Stimulated activated CD8-positive, alpha-beta memory T cell treated with anti-CD3 and anti-CD28 coated beads, Interleukin-15, amount 100 ng/mL, for 1 hour (primary cell): ENCODE measurements at places on chromosomes 11 and 22.

DNA sequence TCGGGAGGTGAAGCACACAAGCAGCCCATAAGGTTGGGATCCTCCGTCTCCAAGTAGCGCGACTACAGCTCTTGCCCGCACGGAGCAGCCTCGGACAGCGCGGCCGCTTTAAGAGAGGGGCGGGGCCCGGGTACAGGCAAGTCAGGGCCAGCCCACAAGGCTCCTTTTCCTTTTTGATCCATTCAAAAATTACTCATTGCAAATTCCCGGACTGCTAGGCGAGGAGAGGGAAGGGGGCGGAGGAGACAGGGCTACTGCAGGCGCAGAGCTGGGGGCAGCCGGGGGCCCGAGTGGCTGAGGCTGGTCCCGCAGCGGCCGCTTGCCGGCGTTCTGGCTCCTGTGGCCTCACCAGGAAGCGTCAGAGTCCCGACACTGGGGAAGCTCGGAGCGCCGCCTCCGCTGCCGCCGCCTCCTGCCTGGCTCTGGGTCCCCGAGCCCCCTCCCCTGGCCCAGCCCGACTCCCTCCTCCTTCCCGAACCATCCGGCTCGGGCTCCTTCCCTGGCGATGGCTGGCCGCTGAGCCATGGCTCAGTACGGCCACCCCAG, at the start of gene UBASH3B:
UBASH3B (plus strand) TSS at position 196 of the 546 bp plus-strand sequence; CDS start at position 524, 328 bp downstream.
- peak; percentile 27 for DNase-seq

GRCh38 chr11:37333345-37333744, 735.3 kb upstream of the RAG2 start:
- DNase-seq = no peak

GRCh38 chr11:70410276-70411205, 12.2 kb downstream of the CTTN start:
- DNase-seq = no peak

GRCh38 chr22:49953027-49953679, 7.4 kb upstream of the PIM3 start:
- no peak for DNase-seq

- no peak for DNase-seq
These were observed 3.1 kb downstream of the OR8B8 start for GRCh38 chr11:124442442-124442841.

DNA sequence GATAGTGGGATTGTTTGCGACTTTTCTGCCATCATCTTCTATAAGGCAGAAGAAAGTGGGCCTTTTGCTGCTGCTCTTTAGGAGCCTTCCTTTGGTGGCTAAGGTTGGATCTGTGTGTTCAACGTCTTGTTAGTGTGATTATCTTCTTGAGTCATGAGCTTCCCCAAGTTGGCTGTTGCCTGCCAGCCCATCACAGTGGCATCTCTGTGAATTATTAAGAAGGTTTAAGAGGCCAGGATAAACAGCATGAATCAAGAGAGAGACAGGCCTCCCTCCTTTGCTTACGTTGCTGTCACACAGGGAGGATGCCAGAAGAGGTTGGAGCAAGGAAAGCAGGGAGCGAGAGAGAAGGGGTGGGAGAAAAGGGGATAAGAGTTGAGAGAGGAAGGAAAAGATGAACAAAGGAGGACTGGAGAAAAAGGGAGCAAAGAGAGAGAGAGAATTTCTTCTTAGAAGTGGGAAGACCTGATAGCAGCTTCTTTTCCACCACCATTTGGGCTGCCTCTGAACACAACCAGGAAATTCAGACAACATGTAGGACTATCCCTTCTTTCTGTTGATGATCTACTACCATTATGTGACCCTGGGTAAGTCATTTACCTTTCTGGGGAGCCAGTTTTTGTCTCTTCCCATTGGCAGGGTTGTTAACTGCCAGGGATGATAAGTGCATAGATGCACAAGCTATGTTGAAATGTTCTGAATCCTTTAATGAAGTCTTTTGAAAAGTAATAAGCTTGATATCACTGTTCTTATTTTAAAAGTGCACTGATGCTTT, 126.5 kb downstream of the NAV2 start:
- no peak for DNase-seq

DNA sequence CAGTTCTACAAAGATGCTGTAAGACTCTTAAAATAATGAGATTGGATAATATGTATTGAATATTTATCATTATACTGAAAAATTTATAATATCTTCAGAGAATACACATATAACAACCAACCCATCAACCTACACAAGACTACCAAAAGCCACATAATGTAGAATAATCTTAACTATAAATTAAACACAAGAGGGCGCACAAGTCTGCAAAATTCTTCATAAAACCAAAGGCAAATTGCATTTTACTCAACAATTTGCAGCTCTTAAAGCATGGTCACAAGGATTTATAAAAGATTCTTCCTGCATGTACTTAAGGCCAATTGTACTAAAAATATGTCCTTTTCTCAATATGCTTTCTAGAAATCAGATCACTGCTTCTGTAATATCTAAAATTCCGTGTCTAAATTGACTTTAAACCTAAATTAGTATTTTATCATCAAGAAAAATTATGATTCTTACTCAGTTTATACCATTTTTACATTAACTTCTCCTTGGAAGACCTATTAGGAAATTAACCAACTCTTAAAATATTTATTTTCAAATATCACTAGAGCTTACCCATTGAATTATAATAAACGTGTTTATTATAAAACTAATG, 79.0 kb downstream of the TTC28 start:
- DNase-seq = no peak

DNA sequence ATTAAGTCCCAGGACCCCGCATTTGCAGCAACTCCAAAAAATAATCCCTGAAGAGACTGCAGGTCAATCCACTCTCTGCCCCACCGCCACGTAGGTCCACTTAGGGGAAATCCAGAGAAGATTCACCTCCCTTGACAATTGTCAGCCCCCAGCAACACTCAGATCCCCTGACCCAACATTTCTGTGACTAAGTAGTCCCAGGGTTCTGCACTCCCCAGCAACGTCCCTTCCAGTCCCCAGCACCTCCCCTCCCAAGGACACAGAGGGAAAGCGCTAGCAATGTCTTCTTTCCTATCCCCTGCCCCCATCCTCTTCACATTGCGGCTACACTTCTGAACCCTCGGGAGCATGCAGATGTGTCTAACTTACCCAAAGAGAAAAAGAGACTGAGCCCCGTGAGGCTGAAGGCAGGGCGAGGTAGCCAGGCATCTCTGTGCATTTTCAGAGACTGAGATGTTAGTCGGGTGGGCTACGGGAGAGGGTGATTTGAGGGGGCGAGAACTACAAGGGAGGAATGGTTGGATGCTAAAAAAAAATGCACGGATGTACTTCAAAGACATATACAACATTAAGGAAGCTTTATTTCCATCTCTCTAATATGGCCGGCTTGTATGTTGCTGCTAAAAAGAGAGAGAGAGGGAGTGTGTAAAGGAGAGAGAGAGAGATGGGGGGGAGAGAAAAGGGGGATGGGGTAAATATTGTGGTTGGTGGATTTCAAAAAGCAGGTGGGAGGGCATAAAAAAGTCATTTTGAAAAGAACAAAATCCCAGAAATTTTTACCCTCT, at the start of gene SCN2B:
SCN2B (minus strand) TSS at position 647 of the 785 bp plus-strand sequence; CDS start at position 439, 208 bp downstream.
- DNase-seq = no peak

DNA sequence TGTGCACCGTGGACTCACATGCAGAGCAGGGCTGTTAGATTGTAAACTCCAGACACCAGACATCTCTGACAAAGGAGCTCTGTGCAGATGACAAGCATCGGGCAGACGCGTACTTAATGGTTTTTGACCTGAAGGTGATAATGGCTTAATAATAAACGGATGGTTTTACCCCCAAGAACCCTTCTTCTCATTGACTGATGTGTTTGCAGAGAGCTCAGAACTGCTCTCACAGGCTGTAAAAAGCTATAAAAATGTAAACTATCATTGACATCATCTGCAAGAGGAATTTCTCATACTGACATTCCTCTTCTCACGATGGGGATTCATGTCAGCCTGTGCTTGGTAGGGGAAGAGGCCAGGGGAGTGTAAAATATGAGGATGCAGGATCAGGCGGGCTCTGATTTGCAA, 8.6 kb upstream of the ARHGAP8 start:
- DNase-seq = no peak

DNA sequence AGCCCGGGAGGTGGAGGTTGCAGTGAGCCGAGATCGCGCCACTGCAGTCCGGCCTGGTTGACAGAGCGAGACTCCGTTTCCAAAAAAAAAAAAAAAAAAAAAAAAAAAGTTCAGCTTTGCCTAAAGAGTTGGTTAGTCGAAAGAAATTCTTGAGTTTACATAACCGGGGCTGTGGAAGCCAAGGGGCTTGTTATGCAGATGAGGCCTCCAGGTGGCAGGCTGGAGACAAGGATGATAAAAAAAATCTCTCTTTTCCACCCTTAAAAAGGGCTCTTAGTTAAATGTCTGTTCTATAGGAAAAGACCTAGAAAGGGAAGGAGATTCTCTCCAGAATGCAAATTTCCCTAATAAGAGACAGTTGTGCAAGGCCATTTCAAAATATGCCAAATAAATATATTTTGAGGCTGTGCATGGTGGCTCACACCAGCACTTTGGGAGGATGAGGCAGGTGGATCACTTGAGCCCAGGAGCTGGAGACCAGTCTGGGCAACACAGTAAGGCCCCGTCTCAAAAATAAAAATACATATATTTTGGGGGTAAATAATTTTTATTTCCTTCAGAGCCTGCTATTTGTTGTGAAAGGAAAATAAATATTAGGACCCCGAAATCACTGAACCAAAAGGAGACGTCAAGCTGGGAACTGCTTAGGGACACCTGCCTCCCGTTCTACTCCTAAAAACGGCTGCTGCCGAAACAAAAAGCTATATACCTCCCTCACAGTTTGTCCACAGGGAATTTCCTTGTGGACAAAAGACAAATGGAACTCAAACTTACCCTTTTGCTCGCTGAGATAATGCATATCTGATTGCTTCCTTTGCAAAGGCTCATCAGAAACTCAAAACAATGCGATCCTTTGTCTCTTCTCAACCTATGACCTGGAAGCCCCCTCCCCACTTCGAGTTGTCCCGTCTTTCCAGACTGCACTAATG, 2.4 kb upstream of the IFITM2 start:
- no peak for DNase-seq

DNA sequence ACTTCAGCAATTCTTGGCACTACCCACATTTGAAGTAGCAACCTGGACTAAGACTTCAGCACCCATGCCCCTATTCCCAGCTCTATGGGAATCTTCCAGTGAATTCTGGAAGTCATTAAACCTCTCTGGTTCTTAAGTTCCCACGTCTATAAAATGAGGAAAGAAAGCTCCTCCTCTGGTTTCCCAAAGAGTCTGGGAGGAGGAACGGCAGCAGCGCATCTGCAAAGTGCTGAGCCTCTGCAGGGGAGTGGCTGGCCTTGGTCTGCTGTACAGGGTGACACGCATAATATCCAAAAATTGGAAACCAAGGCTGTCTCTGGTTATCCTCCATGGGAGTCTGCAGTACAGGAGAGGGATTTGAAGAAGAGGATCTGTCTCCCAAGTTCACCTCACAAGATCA, 73.6 kb upstream of the TP53I11 start:
- DNase-seq = no peak

GRCh38 chr11:796565-797295, 1.4 kb downstream of the SLC25A22 start:
- DNase-seq = no peak

DNA sequence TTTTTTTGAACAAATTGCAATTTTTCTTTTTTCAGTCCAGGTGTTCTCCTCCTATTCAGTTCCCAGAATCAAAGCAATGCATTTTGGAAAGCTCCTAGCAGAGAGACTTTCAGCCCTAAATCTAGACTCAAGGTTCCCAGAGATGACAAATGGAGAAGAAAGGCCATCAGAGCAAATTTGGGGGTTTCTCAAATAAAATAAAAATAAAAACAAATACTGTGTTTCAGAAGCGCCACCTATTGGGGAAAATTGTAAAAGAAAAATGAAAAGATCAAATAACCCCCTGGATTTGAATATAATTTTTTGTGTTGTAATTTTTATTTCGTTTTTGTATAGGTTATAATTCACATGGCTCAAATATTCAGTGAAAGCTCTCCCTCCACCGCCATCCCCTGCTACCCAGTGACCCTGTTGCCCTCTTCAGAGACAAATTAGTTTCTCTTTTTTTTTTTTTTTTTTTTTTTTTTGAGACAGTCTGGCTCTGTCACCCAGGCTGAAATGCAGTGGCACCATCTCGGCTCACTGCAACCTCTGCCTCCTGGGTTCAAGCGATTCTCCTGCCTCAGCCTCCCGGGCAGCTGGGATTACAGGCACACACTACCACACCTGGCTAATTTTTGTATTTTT, 6.2 kb upstream of the UBE4A start:
- no peak for DNase-seq

GRCh38 chr11:13073119-13073981, 64.2 kb downstream of the RASSF10 start:
- no peak for DNase-seq

GRCh38 chr11:24226606-24227005, 270.2 kb upstream of the LUZP2 start:
- DNase-seq = no peak

DNA sequence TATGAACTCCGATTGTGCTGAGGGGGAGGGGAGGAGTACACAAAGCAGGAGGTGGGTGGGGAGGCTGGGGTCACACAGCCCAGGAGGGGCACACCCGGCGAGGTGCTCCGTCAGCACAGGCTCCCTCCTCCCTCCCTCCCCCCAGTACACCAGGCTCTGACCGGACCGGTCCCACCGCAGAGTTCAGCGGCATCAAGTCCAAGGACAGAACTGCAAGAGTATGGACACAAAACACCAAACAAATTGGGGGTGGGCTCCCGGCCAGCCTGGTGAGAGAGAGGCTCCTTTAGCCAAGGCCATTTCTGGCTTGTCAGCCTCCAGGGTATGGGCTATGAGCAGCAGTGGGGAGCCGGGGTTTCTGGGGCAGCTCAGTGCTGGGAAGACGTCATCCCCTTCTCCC, 68.3 kb downstream of the ST3GAL4 start:
- DNase-seq = no peak

GRCh38 chr22:17774206-17774925, at the start of gene BID:
BID (minus strand) TSS chr22:17774469; CDS start chr22:17750116, 24,353 bp downstream.
- DNase-seq = no peak

- no peak for DNase-seq
These were observed 869 bp downstream of the FAM83F start for GRCh38 chr22:39995393-39996252.

GRCh38 chr11:131504199-131504949, 134.0 kb downstream of the NTM start:
- no peak for DNase-seq

- DNase-seq = no peak
These were observed 11.2 kb upstream of the CHST1 start for GRCh38 chr11:45676522-45677095.

DNA sequence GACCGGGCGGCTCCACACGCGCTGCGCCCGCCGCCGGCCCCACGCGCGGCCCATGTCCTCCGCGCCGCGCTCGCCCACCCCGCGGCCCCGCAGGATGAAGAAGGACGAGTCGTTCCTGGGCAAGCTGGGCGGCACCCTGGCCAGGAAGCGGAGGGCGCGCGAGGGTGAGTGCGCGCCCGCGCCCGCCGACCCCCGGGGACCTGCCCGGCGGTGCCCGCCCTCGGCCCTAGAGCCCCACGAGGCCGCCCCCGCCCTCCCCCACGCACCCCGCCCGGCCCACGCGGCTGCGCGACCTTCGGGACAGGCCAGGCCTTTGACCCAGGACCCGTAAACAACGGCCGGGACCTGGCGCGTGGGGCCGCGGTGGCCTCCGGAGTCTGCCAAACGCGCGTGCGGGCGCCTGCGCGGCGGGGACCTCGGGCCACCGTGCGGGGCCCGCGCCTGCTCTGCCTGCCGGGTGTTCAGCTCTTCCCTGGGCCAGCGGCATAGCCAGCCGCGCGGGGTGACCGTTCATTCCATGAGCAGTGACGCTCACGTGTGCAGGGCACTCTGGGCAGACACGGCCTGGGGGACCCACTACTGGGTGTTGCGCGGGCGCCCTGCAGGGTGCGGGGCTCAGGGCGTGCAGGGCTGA, at the start of gene PARVB:
PARVB (plus strand) TSS at position 15 of the 634 bp plus-strand sequence; CDS start at position 53, 38 bp downstream.
- DNase-seq = no peak
